ENCODE measurements at places on chromosomes 12 and 14. TPM values are rescaled to one million over a fixed set of nuclear protein-coding genes. Genes with fewer than 3 reads are reported as not detected.

The RTL1 gene
- not detected for total RNA-seq

The DHH gene
- under 0.01 TPM for total RNA-seq

The MIP gene
- total RNA-seq: not detected

The KRT77 gene
- total RNA-seq: under 0.01 TPM

The CLEC1B gene
- not detected for total RNA-seq

The PIP4K2C gene
- 10.3 TPM for total RNA-seq

The NXPH4 gene
- 1.7 TPM for total RNA-seq

The CFAP73 gene
- total RNA-seq: 1.2 TPM

The KRT71 gene
- 0.25 TPM for total RNA-seq

The OR6C4 gene
- not detected for total RNA-seq

The PTPN21 gene
- 10.6 TPM for total RNA-seq

The TOMM20L gene
- total RNA-seq: not detected

The IRF9 gene
- 10.8 TPM for total RNA-seq

The TAS2R13 gene
- 5.2 TPM for total RNA-seq

The ACOT4 gene
- 0.98 TPM for total RNA-seq

The KRT78 gene
- not detected for total RNA-seq

The MAP3K9 gene
- 14.3 TPM for total RNA-seq

The SPTB gene
- 17.0 TPM for total RNA-seq

The SERPINA12 gene
- total RNA-seq: not detected

The BMAL2 gene
- 23.4 TPM for total RNA-seq

The SIX6 gene
- total RNA-seq: not detected

The SMIM41 gene
- not detected for total RNA-seq

The PKP2 gene
- 6.4 TPM for total RNA-seq

The ADAM21 gene
- not detected for total RNA-seq

The OTX2 gene
- total RNA-seq: 0.25 TPM

The WNK1 gene
- 93.7 TPM for total RNA-seq

The RITA1 gene
- 6.6 TPM for total RNA-seq

The FOXN4 gene
- 0.25 TPM for total RNA-seq

The PTGDR gene
- total RNA-seq: 0.49 TPM

The AMDHD1 gene
- 0.25 TPM for total RNA-seq

The SIX1 gene
- 1.2 TPM for total RNA-seq

The PRH1 gene
- total RNA-seq: 50.6 TPM

The OTUB2 gene
- 5.2 TPM for total RNA-seq

The NRXN3 gene
- total RNA-seq: 48.9 TPM

The CLEC4C gene
- total RNA-seq: not detected

The PMCH gene
- not detected for total RNA-seq

The RPS29 gene
- 2,439 TPM for total RNA-seq

The KRT75 gene
- not detected for total RNA-seq

The ALDH1L2 gene
- 6.4 TPM for total RNA-seq

The KMT2D gene
- 38.4 TPM for total RNA-seq

The HRK gene
- 0.25 TPM for total RNA-seq

The ARHGAP9 gene
- 0.25 TPM for total RNA-seq

The GRIN2B gene
- 142 TPM for total RNA-seq

The GLT1D1 gene
- 9.6 TPM for total RNA-seq

The ZNF84 gene
- total RNA-seq: 104 TPM

The NPAS3 gene
- 24.1 TPM for total RNA-seq

The TMEM52B gene
- 0.25 TPM for total RNA-seq

The C12orf54 gene
- total RNA-seq: not detected

The PYGL gene
- 8.1 TPM for total RNA-seq

The GDF3 gene
- total RNA-seq: not detected

The ARHGEF25 gene
- total RNA-seq: 23.1 TPM

The SRRM4 gene
- total RNA-seq: 13.8 TPM

The BICDL1 gene
- total RNA-seq: 17.0 TPM

The SLC38A4 gene
- total RNA-seq: 0.74 TPM

Measured in temporal lobe (tissue), 4 donors.